ENCODE measurements at places on chromosomes 6 and 20.

- DNase-seq, result no peak
Measured at GRCh38 chr6:10837009-10837621, 1.2 kb downstream of the MAK start.

DNA sequence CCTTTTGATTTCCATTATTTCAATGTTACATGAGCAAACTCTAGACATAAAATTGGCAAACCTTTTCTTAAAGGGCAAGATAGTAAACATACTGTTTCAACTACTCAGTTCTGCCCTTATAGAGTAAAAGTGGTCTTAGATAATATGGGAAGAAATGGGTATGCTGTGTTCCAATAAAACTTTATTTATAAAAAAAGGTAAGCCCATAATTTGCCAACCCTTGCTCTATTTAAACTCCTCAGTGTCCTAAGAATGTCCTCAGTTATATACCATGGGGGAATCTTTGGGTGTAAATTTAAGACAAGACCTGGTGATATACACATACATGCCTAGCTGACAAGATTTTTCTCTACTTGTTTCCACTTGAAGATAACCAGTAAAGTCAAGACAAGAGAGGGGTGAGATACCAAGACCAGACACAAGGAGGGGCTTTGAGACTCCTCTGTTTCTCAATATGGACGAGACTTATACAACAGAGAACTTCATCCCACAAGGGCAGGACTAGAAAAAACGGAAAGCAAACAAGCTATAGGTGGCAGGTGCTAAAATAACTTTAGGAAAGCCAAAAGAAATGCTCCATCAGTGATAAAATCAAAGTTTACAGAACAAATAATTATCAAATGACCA, 10.5 kb downstream of the SNX3 start:
- DNase-seq, result no peak

- peak; percentile 39 for DNase-seq
Measured at GRCh38 chr6:5132731-5133130, 47.6 kb downstream of the PPP1R3G start.

DNA sequence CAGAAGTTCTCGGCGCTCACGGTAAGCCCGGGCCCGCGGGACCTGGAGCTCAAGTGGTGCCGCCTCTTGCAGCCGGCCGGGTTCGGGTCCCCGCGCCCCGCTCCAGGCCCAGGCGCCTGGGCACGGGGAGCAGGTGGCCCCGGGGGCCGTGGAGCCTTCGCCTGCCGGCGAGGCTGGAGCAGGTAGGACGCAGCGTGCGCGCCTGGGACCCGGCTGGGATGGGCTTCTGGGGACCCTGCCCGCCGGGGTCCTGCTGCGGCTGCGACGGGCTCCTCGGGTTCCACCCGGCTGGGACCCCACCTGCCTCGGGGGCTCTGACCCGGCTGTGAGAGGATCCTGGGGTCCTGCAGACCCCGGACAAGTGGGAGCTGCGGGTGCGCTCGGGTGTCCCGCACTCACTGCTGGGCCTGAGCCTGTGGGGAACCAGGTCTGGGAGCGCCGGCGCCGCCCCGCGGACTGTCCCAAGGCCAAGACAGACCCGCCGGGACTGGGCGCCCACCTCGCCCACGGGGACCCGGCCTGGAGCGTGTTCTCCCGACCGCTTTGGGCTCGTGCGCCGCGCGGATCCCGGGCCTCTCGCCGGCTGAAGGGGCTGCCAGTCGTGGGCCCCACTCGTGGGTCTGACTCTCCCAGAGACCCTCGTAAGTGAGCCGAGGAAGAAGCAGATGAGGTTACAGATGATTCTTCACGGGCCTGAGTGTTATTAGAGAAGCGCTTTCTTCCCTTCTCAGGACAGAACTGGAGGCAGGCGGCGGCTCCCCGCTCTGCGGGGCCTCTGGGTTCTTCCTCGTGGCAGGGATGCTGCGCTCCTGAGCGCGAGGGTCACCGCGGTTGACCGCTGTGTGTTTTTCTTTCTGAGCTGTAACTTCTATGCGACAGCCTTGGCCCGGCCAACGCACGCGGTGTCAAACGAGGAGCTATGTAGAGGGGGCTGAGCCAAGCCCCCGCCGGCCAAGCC, 729 bp downstream of the SMOC2 start:
- DNase-seq, result no peak

- DNase-seq, result no peak
Measured at GRCh38 chr20:33229843-33230242, 6.0 kb upstream of the BPIFA1 start.

All from AG09319 (cell line).